ENCODE measurements at places on chromosomes 6 and 20.

- no peak for DNase-seq
- no peaks in the 10 kb centered on the region for H3K36me3 ChIP-seq
- H3K27ac ChIP-seq = no peak overlapping the region
- peaks cover 56% of the 10 kb centered on the region for H3K27me3 ChIP-seq
These were observed 4.3 kb downstream of the EYA4 start for GRCh38 chr6:133245422-133245903.

DNA sequence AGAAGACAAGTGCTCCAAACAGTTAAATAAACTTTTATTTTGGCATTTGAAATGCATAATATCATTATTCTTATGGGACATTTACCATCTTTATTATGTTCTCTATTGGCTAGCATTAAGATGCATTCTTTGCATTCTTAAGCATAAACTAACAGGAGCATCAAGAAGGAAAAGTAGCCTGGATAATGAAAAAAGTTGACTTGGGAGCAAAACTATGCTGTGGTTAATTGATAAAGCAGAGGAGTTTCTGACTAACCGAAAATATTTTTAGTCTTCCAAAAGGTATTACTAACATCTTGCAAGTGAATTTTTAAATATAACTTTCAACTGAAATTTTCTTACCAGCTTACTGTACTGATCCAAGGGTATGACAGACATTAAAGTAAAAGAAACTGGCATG, 140.3 kb downstream of the FLRT3 start:
- H3K36me3 ChIP-seq = no peaks in the 10 kb centered on the region
- no peaks in the 10 kb centered on the region for H3K27me3 ChIP-seq
- H3K4me1 ChIP-seq = no peaks in the 10 kb centered on the region
- H3K27ac ChIP-seq = no peak overlapping the region
- no peak overlapping the region for H3K4me3 ChIP-seq
- DNase-seq = no peak

GRCh38 chr20:24823989-24824693, 124.9 kb upstream of the CST7 start:
- DNase-seq = no peak
- peaks cover 3% of the 10 kb centered on the region for H3K27me3 ChIP-seq

DNA sequence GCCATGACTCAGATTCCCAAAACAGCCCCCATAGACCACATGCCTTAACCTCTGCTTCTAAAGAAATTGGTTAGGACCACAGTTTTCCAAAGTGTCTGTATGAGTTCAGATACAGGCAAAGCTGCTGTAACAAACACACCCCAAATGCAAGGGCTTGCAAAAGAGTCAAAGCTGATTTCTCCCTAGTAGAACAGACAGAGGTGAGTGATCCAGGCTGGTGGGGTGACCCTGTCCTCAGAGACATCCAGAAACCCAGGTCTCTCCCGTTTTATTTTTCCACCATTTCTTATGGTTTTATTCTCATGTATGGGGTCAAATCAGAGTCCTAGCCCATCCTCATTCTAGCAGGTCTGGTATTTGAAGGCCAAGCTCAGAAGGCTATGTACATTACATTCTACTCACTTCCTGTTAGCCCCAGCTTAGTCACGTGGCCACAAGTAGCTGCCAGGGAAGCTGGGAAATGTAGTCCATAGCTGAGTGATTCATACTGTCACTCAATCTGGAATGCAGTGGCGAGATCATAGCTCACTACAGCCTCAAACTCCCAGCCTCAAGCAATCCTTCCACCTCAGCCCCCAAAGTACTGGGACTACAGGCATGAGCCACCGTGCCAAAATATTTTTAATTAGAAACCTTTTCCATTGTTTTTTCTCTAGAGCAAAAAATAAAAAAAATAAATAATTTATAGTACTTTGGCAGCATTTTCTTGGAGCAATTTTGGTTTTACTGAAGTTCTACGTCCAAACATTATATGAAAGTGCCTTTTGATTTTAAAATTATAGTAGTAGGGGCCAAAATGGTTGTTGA, 175.2 kb downstream of the ZMYND8 start:
- H3K27me3 ChIP-seq = peaks cover 8% of the 10 kb centered on the region
- no peak for DNase-seq
- H3K36me3 ChIP-seq = no peaks in the 10 kb centered on the region
- no peak overlapping the region for H3K27ac ChIP-seq
- H3K4me3 ChIP-seq = no peak overlapping the region
- H3K4me1 ChIP-seq = peaks cover 2% of the 10 kb centered on the region

- no peaks in the 10 kb centered on the region for H3K27me3 ChIP-seq
- H3K4me1 ChIP-seq = peaks cover 42% of the 10 kb centered on the region
- H3K27ac ChIP-seq = peak overlapping the region; percentile 26
- H3K4me3 ChIP-seq = no peak overlapping the region
- no peak for DNase-seq
These were observed 128.7 kb upstream of the TRAF3IP2 start for GRCh38 chr6:111734068-111735061.

GRCh38 chr6:44342489-44342888, at the start of gene SPATS1:
SPATS1 (plus strand) TSS chr6:44342650; CDS start chr6:44343096, 446 bp downstream.
- H3K4me1 ChIP-seq = peaks cover 1% of the 10 kb centered on the region
- H3K4me3 ChIP-seq = no peak within 1 kb of the TSS
- no peak within 1 kb of the TSS for H3K27ac ChIP-seq
- H3K27me3 ChIP-seq = peaks cover 58% of the 10 kb centered on the region

GRCh38 chr6:56729719-56730118, 87.0 kb upstream of the DST start:
- DNase-seq = no peak
- no peaks in the 10 kb centered on the region for H3K4me1 ChIP-seq
- H3K4me3 ChIP-seq = no peak overlapping the region
- H3K27me3 ChIP-seq = no peaks in the 10 kb centered on the region
- H3K36me3 ChIP-seq = no peaks in the 10 kb centered on the region
- H3K27ac ChIP-seq = no peak overlapping the region

- DNase-seq = no peak
- no peaks in the 10 kb centered on the region for H3K36me3 ChIP-seq
- H3K4me1 ChIP-seq = no peaks in the 10 kb centered on the region
- peaks cover 5% of the 10 kb centered on the region for H3K27me3 ChIP-seq
- H3K4me3 ChIP-seq = no peak overlapping the region
- no peak overlapping the region for H3K27ac ChIP-seq
These were observed 92.9 kb downstream of the VEGFA start for GRCh38 chr6:43862925-43863324.

GRCh38 chr6:84284428-84285049, 57.1 kb upstream of the CEP162 start:
- H3K36me3 ChIP-seq = no peaks in the 10 kb centered on the region
- H3K4me1 ChIP-seq = no peaks in the 10 kb centered on the region
- H3K4me3 ChIP-seq = no peak overlapping the region
- H3K27me3 ChIP-seq = peaks cover 5% of the 10 kb centered on the region
- no peak for DNase-seq

Data from activated naive CD8-positive, alpha-beta T cell treated with anti-CD3 and anti-CD28 coated beads, Interleukin-2, amount 10 ng/mL, durations not matched to agents 7 days and 5 days (primary cell).